ENCODE measurements at places on chromosomes 3 and 15.

GRCh38 chr15:67520321-67521028, 456 bp upstream of the C15orf61 start:
- DNase-seq, result no peak

DNA sequence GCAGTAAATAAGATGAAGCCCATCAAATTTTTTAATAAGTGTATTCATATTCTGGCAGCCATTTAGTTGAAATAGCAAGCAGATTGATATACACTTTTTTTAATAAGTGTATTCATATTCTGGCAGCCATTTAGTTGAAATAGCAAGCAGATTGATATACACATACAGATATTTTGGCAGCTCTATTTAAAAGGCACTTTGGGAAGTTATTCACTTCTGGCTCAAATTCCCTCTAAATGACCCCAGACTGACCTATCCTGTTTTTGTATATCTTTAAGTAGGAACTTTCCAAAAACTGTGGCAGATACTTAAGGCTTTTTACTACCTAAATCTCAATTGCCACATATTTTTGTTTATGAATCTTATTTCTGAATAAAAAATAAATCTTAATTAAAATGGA, 122.3 kb downstream of the PLD1 start:
- DNase-seq, result no peak

- DNase-seq, result no peak
These were observed 57.0 kb downstream of the CD200 start for GRCh38 chr3:112389961-112390360.

DNA sequence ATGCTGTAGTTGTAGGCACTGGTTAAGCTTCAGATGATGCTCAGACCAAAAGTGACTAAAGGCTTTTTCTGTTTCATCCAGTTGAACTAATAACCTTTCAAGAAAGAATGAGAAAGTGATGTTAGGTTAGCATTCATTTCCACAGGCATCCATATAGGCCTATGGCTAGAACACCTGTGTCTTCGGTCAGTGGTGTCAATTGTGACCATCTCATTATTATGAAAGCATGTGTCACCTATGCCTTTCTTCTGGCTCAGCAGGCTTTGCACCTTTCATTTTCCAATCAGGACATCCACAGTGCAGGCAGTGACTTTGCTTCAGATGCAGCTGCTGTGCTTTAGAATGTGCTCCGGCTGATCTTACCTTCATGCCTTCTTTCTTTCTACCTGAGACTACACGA, 57.9 kb downstream of the B3GNT5 start:
- DNase-seq, result no peak

- no peak for DNase-seq
These were observed 463.5 kb downstream of the RAP2B start for GRCh38 chr3:153625506-153625905.

DNA sequence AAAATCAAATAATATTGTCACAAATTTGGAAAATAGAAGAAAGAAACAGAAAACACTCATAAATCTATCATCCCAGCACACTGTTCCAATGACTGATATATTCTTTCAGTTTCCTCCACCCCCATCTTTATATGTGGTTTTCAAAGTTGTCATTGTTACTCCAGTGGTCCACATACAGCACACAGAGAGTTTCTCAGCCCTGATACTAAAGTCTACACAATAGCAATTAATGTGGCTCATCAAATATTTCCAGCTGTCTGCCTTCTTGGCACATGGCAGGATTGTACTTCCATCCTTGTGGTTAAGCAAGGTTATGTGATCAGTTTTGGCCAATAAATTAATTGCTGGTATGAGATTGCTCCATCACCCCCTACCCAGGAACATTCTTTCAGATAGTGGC, 221.7 kb downstream of the PDCD6IP start:
- no peak for DNase-seq

GRCh38 chr3:143366672-143367071, 247.1 kb downstream of the CHST2 start:
- no peak for DNase-seq

DNA sequence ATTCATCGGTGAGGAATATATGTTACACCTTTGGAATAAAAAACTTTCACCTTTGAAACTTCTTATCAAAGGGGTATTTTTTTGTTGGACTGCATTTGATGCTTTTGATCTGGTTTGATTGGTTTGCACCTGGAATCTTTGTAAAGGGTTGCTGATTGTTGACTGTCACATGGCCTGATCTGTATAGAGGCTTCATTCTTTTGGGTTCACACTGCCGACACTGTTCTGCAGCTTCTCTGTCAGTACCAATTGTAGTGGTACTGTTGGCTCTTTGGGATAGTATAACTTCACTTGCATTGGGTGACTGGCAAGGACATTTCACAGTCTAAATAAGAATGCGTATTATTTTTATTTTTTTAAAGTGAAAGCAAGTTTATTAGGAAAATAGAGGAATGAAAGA, 155.7 kb downstream of the DOCK3 start:
- DNase-seq, result no peak

- DNase-seq, result no peak
These were observed 41.3 kb upstream of the MUC4 start for GRCh38 chr3:195853036-195853435.

DNA sequence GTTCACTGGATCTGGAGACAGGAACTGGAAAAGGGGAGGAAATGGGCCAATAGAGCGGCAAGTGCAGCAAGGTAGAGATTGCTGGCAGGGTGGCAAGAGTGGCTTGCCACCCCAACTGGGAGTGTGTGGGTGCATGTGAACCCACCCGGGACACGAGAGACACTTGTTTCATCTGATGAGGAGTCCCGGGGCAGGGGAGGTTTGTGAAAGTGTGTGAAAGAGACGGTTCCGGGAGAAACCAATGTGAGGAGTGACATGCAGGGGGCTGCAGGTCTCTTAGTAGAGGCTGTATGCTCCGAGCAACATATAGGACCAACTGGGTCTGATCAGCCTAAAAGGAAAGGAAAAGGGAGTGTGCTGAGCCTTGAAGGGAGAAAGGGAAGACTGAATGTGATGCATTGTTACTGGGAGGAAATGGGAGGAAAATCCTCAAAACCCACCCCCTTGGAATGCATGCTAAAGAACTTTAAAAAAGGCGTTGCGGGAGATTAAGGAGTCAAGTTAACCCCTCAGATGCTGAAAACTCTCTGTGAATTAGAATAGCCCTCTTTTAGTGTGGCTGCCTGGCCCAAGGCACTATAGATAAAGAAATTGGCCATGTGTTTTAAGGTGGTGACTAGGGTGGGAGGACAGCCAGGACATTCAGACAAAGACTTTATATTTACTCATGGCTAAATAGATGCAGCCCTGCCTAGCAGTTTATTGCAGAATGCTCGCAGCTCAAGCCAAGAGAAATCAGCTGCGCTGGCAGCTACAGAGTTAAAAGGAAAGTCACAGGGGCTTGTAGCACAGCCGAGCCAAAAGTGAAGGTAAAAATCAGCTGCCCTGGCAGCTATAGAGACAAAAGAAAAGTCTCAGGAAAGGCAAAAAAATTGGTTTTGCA, 9.1 kb upstream of the SLC9C1 start:
- DNase-seq, result no peak

DNA sequence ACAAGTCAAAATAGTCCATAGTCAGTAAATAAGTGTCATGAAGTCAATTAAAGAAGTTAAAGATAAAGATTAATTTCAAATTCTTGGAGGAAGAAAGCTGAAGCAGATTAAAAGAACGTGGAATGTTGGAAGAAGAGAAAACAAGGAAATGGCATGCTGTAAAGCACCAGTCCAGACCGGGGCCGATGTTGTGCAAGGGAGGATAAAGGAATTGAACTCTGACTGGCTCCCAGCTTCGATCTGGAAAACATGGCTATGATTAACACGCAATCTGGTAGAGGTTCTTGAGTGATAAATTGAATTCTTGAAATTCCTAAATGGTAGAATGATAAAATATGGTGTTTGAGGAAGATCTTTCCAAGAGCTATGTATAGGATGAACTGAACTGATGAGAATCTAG, 194.4 kb downstream of the MEIS2 start:
- DNase-seq, result no peak

DNA sequence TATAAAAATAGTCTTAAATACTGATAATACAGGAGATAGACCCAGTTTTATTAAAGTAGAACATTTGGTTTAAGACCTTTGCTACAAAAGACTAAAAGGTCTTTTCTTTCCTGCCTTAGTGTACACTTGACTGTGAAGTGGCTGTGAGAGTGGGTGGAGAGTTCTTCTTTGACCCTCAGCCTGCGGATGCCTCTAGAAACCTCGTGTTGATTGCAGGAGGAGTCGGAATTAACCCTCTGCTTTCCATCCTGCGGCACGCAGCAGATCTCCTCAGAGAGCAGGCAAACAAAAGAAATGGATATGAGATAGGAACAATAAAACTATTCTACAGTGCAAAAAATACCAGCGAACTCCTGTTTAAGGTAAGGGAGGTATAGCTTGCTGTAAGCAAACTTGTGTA, 36.5 kb downstream of the OXNAD1 start:
- no peak for DNase-seq

GRCh38 chr3:143979813-143980212, 8.2 kb downstream of the DIPK2A start:
- no peak for DNase-seq

DNA sequence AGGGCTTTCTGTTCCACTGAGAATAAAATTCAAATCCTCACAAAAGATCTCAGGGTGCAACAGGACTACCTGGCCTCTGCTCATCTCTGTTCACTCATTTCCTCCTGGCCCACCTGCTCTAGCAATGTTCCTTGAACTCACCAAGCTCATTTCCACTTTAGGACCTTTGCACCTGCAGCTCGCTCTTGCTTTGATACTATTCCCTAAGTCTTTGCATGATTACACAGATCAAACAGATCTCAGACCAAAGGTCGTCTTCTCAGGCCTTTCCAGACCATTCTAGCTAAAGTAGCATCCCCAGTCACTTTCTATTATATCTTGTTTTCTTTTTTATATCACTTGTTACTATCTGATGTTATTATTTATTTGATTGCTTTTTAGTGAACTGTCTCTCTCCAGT, 54.7 kb downstream of the B3GNT5 start:
- DNase-seq, result no peak
